A549 treated with CpdA at 1 μM for 4 hours (cell line): ENCODE measurements at places on chromosomes 5 and 9. TPM values are rescaled to one million over a fixed set of nuclear protein-coding genes. Genes with fewer than 3 reads are reported as not detected.

Gene GGTA1
- not detected in 5 replicates for total RNA-seq

Gene KIAA0825
- total RNA-seq = 0.20 to 0.43 TPM (median 0.38 TPM) in 5 replicates

Gene ALDH1A1
- total RNA-seq = 4,393 to 6,177 TPM (median 4,899 TPM) in 5 replicates

Gene DNM1
- total RNA-seq = 82.3 to 102 TPM (median 86.9 TPM) in 5 replicates

Gene CBY3
- not detected in 5 replicates for total RNA-seq

Gene WDR31
- 0.64 to 1.4 TPM (median 1.2 TPM) in 5 replicates for total RNA-seq

Gene SOHLH1
- total RNA-seq = 0.07 to 0.09 TPM in 2 of 5 replicates, not detected in the others

Gene CRB2
- 0.05 to 0.09 TPM (median 0.06 TPM) in 5 replicates for total RNA-seq

Gene GFI1B
- total RNA-seq = 0.07 TPM in 1 of 5 replicates, not detected in the others

Gene LHX2
- 4.7 to 6.2 TPM (median 5.0 TPM) in 5 replicates for total RNA-seq

Gene SHB
- total RNA-seq = 37.3 to 64.5 TPM (median 57.0 TPM) in 5 replicates

Gene CAMK2A
- total RNA-seq = 0.87 to 1.4 TPM (median 1.1 TPM) in 5 replicates

Gene LAMC3
- 1.5 to 2.6 TPM (median 2.2 TPM) in 5 replicates for total RNA-seq

Gene TRIM7
- 27.2 to 44.1 TPM (median 42.4 TPM) in 5 replicates for total RNA-seq

Gene ORM2
- total RNA-seq = not detected in 5 replicates

Gene SCGB3A2
- total RNA-seq = not detected in 5 replicates

Gene POU5F2
- 0.01 to 0.02 TPM in 2 of 5 replicates, not detected in the others for total RNA-seq

Gene PHF24
- 0.06 to 0.26 TPM (median 0.16 TPM) in 5 replicates for total RNA-seq

Gene PCA3
- not detected in 5 replicates for total RNA-seq

Gene FCHSD1
- total RNA-seq = 6.2 to 12.3 TPM (median 9.7 TPM) in 5 replicates

Gene ADGRD2
- 0.03 TPM in 1 of 5 replicates, not detected in the others for total RNA-seq

Gene SPATA31A3
- total RNA-seq = not detected in 5 replicates

Gene PMPCA
- 73.6 to 104 TPM (median 78.7 TPM) in 5 replicates for total RNA-seq

Gene NPR3
- total RNA-seq = 20.5 to 25.1 TPM (median 21.7 TPM) in 5 replicates

Gene SLC31A1
- total RNA-seq = 20.5 to 25.5 TPM (median 21.3 TPM) in 5 replicates

Gene IL13
- 0.07 TPM in 1 of 5 replicates, not detected in the others for total RNA-seq

Gene PCDHGA7
- 0.72 to 1.3 TPM (median 0.96 TPM) in 5 replicates for total RNA-seq

Gene PDE8B
- total RNA-seq = 0.82 to 1.7 TPM (median 1.6 TPM) in 5 replicates

Gene CDKN2B-AS1
- total RNA-seq = not detected in 5 replicates
